ENCODE measurements at places on chromosomes 5 and 9.

DNA sequence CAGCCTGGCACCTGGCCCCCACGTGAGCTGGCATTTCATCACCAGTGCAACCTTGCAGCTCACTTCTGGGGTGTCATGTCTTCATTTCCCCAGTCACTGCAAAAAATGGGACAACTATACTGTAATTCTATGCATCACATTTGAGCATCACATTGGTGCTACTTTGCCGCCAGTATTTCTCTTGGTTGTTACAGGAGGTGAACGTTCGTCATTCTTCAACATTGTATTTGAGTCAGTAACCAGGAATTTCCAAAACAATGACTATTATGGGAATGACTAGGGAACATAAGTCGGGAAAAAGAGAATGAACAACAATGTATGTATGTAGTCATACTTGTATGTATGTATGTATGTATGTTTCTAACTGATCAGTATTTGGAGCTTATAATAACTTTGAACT is 1278.0 kb downstream of the EFNA5 start:
- DNase-seq = no peak

- no peak for DNase-seq
Observed at GRCh38 chr9:26013199-26013598, 335.0 kb upstream of the TUSC1 start.

GRCh38 chr9:134192951-134193731 is 28.8 kb upstream of the RNU6ATAC start:
- no peak for DNase-seq

- DNase-seq = no peak
Observed at GRCh38 chr5:72634444-72634843, 127.2 kb upstream of the ZNF366 start.

- DNase-seq = no peak
Observed at GRCh38 chr5:41048986-41049385, 22.2 kb downstream of the MROH2B start.

DNA sequence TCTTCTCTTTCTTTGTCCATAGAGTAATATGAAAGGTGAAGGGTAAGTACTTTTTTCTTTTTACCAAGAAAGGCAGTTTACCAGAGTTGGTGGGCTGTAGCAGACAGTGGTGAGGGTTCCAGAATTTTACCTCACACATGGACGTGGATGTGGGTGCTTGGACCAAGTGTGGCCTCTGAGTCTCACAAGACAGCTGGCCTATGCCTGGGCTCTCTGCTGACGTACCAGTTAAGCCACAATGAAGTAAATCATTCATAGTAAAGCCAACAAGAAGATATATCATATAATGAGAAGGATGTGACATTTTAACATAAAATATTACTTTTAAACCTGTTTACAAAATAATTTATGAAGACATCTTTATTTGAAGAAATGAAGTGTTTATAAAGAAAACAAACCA is 106.0 kb downstream of the PRKACG start:
- no peak for DNase-seq

DNA sequence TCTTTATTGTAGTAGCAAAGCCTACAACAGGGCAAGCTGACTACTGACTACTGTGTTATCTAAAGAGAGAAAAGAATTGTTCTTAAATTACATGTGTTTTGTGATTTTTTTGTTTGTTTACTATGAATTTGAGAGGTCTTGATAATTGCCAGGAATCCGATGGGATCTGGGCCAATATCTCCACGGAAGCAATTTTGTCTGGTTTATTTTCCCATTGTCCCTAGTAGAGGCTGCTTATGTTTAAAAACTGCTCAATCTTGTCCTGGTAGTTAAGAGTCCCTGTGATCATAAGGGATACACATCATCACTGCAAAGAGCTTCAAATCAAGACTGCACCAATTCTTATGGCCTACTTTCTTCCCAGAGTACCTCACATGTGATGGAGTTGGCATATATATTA is 94.4 kb downstream of the GLDC start:
- DNase-seq = no peak

- no peak for DNase-seq
Observed at GRCh38 chr9:98231770-98232478, 23.5 kb downstream of the TBC1D2 start.

DNA sequence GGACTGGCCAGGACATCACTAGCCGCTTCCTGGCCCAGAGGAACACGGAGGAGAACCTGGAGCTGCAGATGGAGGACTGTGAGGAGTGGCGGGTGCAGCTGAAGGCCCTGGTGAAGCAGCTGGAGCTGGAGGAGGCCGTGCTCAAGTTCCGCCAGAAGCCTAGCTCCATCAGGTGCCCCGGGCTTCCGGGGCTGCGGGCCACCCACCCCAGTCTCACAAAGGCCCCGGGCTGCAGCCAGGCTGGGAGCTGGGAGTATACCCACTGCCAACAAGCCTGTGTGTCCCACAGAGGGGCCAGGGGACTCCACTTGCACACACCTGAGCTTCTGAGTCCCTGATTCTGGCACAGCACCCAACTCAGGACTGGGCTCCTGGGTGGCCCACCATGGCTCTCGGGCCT is 1.7 kb upstream of the RABL6 start:
- no peak for DNase-seq

DNA sequence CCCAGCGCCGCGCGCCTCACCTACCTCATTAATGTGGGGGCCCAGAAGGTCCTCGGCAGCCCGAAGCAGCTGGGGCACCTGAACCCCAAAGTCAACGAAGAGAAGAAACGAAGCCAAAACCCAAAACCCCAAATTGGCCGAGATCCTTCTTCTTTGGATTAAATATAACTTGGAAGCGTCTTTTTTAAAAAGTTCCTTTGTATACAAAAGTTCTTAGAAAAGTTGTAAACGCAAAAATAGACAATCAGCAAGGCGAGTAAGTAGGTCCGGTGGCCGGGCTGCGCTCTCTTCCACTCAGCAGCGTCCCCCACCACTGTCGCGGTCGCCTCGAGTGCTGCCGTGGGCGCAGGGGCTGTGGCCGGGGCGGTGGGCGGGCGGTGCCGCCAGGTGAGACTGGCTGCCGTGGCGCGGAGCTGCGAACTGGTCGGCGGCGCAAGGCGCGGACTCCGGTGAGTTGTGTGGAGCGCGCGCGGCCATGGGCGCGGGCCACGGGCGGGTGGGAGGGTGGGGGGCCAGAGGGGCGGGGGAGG is 360 bp downstream of the KLF4 start:
- no peak for DNase-seq

GRCh38 chr9:127734747-127735529 is at the start of gene TOR2A:
Gene TOR2A, minus strand, starts transcription at chr9:127735294. Its CDS starts 24 bp downstream, at chr9:127735270.
- DNase-seq = peak; percentile 94

- DNase-seq = no peak
Observed at GRCh38 chr5:117713585-117714198, 1139.1 kb upstream of the SEMA6A start.

- no peak for DNase-seq
Observed at GRCh38 chr5:95907740-95908706, 53.6 kb downstream of the ELL2 start.

DNA sequence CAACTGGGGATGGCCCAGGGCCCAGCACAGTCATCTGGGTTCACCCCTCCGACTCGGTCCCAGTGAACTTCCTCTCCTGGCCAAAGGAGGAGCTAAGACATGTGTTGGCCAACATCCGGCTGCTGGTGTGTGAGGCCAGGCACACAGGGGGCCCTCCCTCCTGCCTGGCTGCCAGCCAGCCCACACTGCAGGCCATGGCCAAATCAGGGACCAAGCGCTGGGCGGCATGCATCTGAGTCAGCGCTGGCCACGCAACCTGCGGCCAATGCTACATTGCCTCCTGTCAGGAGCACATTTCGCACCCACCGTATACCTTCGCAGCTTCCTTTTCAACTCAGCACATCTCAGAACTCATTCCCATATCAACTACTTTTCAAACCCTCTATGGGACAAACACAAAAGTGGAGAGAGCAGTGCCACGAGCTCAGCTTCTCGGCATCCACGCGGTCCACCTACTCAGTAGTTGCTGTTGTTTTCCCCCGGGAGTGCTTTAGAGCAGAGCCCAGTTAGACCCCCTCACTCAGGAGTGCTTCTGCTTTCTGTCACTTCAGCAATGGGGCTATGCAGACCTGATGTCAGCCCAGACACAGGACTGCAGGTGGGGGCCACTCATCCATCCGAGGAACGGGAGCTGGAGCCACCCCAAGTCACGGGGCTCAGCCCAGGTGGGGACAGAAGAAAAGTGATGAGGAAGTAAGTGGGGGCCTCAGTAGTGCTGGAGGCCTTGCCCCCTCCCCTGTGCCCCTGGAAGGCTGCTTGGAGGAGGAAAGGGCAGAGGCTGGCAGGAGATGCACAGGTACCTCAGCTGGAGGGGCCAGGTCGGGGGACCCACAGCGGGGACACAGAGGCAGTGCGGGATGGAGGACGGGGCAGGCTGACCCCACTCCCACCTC is 13.9 kb downstream of the NINJ1 start:
- no peak for DNase-seq

DNA sequence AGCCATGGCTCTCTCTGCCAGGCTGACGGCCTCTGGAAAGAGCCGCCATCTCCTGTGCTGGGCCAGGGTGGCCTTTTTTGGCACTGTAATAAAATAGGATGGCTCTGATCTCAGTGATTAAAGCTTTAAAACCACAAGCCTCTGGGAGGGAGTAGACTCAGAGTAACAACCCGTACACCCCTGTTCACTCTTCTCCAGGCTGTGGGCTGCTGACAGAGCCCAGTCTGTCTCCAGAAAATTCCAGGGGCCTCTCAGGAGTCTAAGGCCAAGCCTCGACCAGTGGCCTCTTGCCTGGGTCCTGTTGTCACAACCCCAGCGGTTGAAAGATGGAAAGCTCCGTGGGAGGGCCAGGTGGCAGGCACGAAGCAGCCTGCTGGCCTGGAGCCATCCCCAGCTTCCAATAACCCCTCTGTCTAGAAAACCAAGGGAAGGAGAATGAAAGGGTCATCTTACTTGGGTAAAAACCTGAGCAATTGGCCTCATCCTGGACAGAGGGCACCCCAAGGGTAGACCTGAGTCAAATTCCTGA is 286.7 kb upstream of the ZNF462 start:
- DNase-seq = no peak

DNA sequence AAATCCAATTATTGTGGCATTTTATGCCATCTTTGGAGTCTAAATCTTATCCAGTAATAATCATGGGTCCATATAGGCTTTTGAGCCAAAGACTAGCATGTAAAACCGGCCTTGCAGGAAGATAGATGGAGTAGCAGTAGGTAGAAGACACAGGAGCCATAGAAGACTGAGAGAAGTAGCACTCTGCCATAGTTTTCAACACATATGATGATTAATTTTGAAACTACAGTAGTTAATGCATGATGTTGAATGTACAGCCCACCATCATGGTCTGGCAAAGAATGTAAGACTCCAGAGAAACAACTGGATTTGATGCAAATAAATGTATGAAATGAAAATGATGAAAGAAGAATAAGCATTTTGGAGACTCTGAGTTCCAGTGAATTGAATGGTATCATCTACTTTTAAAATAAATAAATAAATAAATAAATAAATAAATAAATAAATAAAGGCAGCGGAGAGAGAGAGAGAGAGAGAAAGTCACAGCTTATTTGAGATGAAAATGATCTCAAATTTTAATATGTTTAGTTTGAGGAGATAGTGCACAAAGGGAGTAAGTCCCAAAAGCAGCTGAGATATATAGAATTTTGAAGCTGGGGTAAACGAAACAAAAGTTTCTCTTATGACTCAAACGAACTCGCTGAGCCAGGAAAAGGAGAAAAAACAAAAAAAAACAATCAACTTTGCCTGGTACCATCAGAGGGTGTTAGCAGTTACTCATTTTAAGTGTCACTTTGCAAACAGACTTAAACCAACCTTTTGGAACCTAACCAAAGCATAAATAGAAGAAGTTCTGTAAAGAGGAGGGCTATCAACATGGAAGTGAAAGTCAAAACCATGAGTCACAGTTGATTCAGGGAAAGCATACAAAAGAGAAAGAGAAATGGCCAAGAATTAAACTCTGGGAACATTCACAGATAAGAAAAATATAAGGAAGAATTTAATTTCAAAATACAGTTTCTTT is 388.7 kb downstream of the CETN3 start:
- DNase-seq = no peak

GRCh38 chr5:36481454-36482120 is 124.8 kb upstream of the SLC1A3 start:
- no peak for DNase-seq

GRCh38 chr5:93591323-93591945 is 8.4 kb downstream of the NR2F1 start:
- DNase-seq = no peak

GRCh38 chr9:90423661-90424193 is 218.9 kb downstream of the DIRAS2 start:
- no peak for DNase-seq

DNA sequence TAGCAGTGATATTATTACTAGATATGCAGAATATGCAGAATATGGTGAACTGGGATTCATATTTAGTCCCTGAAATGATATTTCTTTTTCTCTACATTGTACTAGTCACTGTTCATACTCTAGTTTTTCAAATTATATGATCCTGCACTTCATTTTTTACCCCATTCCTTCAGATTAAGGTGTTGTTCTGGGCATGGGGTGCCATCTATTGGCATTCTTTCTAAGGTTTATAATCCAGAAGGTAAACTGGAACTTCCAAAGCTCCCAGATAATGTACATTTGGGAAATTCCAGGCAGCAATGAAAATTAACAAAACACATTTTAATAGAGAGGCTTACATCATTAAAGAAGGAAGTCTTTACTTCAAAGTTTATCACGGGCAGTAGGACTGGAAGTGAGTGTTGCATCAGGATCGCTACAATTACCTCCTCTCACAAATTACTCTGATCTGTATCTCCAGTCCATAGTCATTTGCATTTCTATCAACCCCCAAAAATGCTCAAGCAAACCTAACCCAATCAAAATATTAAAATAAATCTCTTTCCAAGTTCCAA is 12.5 kb downstream of the RFX3 start:
- no peak for DNase-seq

GRCh38 chr9:109250311-109250741 is 70.5 kb downstream of the EPB41L4B start:
- no peak for DNase-seq

GRCh38 chr5:173826428-173827350 is 61.5 kb upstream of the CPEB4 start:
- no peak for DNase-seq

DNA sequence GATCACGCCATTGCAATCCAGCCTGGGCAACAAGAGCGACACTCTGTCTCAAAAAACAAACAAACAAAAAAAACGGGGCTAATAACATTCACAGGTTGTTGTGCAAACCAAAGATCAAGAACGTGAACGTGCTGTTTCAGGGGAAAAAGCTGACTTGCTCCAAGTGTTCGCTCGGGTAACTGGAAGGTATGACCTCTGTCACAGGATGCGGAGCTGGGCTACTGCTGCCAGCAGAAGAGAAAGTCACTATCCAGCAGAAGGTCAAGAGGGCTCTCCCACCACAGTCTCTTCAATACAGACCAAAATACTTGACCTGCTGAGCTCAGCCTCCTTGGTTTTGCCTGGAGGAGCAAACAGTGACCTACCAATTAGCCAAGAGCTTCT is 59.7 kb downstream of the ABCA1 start:
- DNase-seq = no peak

Data from stimulated activated CD8-positive, alpha-beta memory T cell treated with anti-CD3 and anti-CD28 coated beads, Interleukin-15, amount 100 ng/mL, for 24 hours (primary cell).